ENCODE measurements at places on chromosomes 11 and 22. TPM values are rescaled to one million over a fixed set of nuclear protein-coding genes. Genes with fewer than 3 reads are reported as not detected.

Gene IGHMBP2
- 0.88 TPM for total RNA-seq

Gene ACTN3
- total RNA-seq = 0.46 TPM

Gene TEX12
- total RNA-seq = 1.7 TPM

Gene NLRP10
- not detected for total RNA-seq

Gene MAJIN
- total RNA-seq = under 0.01 TPM

Gene CRYAB
- total RNA-seq = 45.9 TPM

Gene FDX1
- total RNA-seq = 0.77 TPM

Gene IGLL1
- total RNA-seq = not detected

Gene MS4A3
- not detected for total RNA-seq

Gene FAM111B
- total RNA-seq = not detected

Gene ACR
- total RNA-seq = not detected

Gene COMMD9
- total RNA-seq = 21.2 TPM

Gene NEFH
- 1.9 TPM for total RNA-seq

Gene SPON1
- 22.5 TPM for total RNA-seq

Gene CCDC15
- 2.0 TPM for total RNA-seq

Gene OR4C5
- not detected for total RNA-seq

Gene SESN3
- 19.7 TPM for total RNA-seq

Gene PRG3
- not detected for total RNA-seq

Gene FOLR3
- total RNA-seq = not detected

Gene GRAP2
- not detected for total RNA-seq

Gene MRPL21
- 52.7 TPM for total RNA-seq

Gene MMP7
- total RNA-seq = 13.8 TPM

Gene BIK
- total RNA-seq = not detected

Gene AIFM3
- total RNA-seq = not detected

Gene MPPED2
- 19.5 TPM for total RNA-seq

Gene CTSW
- total RNA-seq = 3.6 TPM

Gene NCAM1
- 54.4 TPM for total RNA-seq

Gene LRP5
- 60.2 TPM for total RNA-seq

Gene KLHL35
- not detected for total RNA-seq

Gene MYO18B
- not detected for total RNA-seq

Gene OR8D1
- total RNA-seq = not detected

Gene CLMP
- 115 TPM for total RNA-seq

Gene OR5P2
- total RNA-seq = not detected

Gene OR5B21
- not detected for total RNA-seq

Gene CRYBA4
- not detected for total RNA-seq

Gene PDGFD
- 7.4 TPM for total RNA-seq

Gene CELSR1
- total RNA-seq = 7.4 TPM

Gene TPH1
- total RNA-seq = 2.3 TPM

Gene NECTIN1
- not detected for total RNA-seq

Gene GGTLC2
- not detected for total RNA-seq

Gene TMEM86A
- 2.9 TPM for total RNA-seq

Gene TMEM25
- total RNA-seq = 26.8 TPM

Gene C22orf23
- not detected for total RNA-seq

Gene BARX2
- total RNA-seq = 0.83 TPM

Gene OVOL1
- not detected for total RNA-seq

Gene FOLR1
- total RNA-seq = 1.8 TPM

Gene KCNJ1
- total RNA-seq = not detected

Gene RTN4R
- total RNA-seq = not detected

Gene SPINDOC
- total RNA-seq = 5.9 TPM

Measured in uterus (tissue), 4 donors.